Activated T-cell treated with anti-CD3 and anti-CD28 coated beads, Interleukin-2, amount 50 U/mL, for 4 hours (primary cell): ENCODE measurements at places on chromosomes 7 and 10. TPM values are rescaled to one million over a fixed set of nuclear protein-coding genes. Genes with fewer than 3 reads are reported as not detected.

Gene GSTO2
- total RNA-seq = 0.33 TPM

Gene GPR37
- total RNA-seq = not detected

DNA sequence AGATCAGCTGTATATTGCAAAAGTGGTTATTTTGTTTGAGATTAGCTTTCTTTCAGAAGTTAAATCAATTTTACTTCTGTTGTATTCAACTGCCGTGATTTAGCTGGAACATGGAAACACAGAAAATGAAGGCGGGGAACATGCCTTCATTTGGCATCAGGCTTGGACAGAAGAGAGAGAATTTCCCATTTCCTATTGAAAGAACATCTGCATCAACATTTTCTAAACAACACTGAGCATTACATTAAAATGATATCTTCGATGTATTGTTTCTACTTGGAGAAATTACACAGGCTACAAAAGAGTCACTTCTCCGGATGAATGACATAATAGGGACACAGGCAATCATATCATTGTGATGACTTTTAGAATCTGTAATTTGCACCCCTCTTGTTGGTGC is 46.6 kb upstream of the KLF6 start:
- no peak for DNase-seq

GRCh38 chr7:143487566-143487965 is 9.9 kb downstream of the TAS2R41 start:
- DNase-seq = no peak

DNA sequence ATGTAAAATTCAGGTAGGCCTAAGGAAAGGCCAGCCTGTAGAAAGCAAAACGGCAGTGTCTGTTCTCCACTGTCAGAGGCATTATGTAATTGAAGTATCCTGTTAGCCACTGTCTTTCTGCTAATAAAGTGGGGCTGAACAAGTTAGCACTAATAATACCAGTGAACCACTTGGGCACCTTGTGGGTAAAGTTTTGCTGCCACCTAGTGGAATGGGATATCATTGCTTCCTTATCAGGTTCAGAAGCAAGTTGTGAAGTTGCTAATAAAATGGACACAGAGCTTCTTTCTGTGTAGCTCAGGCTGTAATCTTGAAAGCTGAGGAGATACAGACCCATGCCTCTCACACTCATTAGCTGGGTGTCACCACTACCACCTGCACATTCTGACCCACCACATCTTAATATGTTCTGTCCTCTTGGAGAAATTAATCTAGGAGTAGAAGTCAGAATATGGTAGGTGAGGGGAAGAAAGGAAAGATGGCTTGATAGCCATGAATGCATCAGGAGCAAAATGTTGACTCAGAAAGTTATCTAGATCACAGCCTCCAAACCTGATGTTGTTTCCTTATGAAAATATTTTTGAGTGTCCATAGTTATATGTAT is 175.1 kb downstream of the SEPTIN7 start:
- peak; percentile 21 for DNase-seq

Gene LGI1
- not detected for total RNA-seq

Gene CDNF
- 1.0 TPM for total RNA-seq

Gene ARPC1B
- total RNA-seq = 240 TPM

GRCh38 chr7:30890226-30890625 is 21.4 kb upstream of the AQP1 start:
- DNase-seq = no peak

GRCh38 chr10:93894516-93895378 is 969 bp downstream of the SLC35G1 start:
- no peak for DNase-seq

DNA sequence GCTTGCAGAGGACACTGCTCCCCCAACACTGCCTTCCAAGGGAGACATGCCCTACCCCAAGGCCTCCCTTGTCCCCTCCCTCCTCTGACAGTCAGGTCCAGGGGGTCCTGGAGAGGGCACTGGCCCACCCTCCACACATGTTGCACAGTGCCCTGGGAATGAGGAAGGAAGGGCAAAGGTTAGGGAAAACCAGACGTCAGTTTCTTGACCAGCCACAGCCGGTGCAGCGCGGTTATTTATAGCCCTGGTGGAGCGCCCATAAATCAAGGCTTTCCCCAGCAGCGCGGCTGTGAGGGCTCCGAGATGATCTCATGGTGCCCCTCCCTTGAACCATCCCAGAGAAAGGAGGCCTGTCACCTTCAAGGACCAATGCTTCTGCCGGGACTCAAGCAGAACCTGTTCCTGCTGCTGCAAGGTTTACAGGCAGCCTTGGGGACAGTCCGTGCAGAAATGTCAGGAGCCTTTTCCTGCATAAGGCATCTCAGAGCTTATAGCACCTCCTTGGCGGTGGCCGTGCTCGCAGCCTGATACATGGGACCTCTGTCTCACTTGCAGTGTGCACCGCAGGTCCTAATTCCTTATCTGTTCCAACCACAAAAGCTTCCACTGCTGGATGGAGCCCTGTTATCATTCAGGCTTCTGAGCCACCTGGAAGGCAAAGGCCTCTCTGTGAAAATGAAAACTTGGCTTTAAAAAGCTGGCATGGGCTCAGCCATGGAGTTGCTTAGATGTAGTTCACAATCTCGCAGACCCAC is 127.3 kb downstream of the LHPP start:
- DNase-seq = no peak

Gene H2AZ2
- 133 TPM for total RNA-seq

- no peak for DNase-seq
These were observed 127.0 kb downstream of the INSYN2A start for GRCh38 chr10:127069436-127069835.

Gene CDH23
- 1.2 TPM for total RNA-seq

DNA sequence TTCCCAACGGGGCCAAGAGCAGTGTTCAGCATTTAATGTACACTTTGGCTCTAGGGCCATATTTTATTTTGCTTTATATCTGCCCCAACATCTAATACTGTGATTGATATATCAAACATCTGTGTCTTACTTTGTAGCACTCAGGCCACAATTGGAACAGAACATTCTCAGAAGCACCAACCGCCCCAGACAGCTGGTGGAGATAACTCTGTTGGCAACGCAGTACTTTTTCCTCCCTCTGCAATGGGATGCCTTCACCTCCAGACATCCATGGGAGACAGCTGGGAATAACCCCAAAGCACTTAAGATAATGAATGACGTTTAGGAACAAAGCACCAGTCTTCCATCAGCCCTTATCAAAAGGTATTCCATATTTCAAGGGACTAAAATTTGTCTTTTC is 57.4 kb downstream of the PIP4K2A start:
- no peak for DNase-seq

- DNase-seq = no peak
These were observed 2.4 kb downstream of the TRPV6 start for GRCh38 chr7:142883145-142883544.

DNA sequence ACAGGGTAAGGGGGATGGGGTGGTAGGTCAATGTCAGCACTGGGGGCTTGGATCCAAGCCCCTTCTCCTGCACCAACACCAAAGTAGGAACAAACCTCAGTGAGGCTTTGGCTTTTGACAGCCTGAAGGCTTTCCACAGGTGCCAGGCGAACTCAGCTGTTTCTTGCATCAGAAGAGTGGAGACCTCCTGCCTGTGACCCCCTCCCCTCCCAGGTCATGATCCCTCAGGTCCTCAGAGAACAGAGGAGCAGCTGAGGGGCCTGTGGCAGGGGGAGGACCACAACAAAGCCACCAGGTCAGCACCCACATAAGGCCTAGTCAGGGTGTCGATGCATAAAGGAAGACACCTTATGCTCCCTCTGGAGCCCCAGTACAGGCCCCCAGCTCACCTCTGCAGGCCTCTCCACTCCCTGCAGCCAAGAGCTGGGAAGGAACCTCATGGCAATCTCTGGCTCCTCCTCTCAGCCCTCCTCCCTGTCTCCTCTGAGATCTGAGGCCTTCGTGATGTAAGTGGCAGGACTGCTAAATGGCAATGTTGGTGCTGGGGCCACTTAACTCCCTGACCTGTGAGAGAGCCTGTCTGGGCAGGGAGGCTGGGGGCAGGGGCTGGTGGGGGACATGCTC is 19.1 kb upstream of the PRRT4 start:
- no peak for DNase-seq

Gene C10orf62
- total RNA-seq = not detected

Gene SAP25
- 7.6 TPM for total RNA-seq

GRCh38 chr10:43237631-43238446 is 29.0 kb downstream of the RASGEF1A start:
- DNase-seq = no peak

DNA sequence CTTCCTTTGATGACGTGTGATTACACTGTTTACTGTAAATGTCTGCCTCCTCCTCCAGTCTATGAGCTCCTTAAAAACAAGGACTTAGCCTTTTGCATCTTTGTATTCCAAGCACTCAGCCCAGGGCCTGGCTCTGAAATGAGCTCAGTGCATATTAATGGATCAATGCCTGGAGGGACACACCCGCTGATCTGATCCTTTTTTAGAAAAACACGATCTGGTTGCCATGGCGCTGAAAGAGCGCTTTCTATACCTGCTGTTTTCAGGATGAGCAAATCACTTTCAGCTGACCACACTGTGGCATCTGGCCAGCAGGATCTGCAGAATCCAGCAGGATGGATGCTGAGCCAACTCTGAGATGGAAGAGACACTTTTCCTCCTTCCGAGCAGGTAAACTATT is 37.8 kb upstream of the GARS1 start:
- DNase-seq = no peak

- DNase-seq = no peak
These were observed 90.8 kb downstream of the FOXL3 start for GRCh38 chr7:380711-381210.

DNA sequence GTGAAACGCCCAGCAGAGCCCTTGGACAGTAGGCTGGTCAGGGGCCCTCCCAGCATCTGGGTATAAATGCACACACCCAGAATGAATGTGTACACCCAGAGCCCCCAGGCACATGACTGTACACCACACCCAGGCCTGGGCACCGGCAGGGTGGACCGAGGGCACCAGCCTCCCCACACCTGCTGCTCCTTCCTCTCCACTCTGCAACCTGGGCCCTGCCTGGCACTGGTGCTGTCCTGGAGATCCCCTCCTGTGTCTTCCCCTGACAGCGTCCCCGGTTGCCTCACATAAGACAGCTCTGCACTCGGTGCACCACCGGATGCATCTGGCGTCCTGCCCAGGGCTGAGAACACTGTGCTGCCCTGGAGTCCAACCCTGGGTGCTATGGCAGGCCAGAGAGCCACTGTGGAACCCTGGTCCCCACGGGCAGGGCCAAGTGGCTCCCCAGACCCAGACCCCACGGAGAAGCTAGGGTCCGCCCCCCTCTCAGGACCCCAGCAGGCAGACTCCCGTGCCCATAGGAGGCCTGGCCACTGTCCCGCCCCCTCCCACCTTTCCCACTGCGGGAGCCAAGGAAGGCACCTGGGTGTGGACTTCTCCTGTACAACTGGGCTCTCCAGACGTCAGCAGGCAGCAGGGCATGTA is 6.6 kb downstream of the RASGEF1A start:
- DNase-seq = no peak

DNA sequence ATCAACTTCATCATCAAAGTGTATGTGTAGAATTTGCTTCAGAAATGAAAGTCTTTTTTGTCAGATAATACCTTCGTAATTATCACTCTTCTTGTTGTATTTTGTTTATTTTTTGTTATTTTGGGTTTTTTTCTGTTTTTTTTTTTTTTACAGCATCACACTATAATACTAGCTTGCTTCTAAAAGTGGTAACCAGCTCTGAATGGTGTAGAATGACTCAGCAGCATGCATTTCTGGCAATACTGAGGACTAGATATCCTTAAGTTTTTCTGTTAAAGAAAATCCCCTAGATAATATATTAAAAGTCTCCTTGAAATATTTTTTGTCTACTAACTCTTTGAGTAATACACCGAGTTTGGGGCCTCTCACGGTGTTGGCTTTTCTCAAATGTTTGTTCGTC is 109.1 kb downstream of the LMBR1 start:
- DNase-seq = no peak

Gene AOAH
- total RNA-seq = 9.6 TPM

Gene TMEM130
- total RNA-seq = not detected

DNA sequence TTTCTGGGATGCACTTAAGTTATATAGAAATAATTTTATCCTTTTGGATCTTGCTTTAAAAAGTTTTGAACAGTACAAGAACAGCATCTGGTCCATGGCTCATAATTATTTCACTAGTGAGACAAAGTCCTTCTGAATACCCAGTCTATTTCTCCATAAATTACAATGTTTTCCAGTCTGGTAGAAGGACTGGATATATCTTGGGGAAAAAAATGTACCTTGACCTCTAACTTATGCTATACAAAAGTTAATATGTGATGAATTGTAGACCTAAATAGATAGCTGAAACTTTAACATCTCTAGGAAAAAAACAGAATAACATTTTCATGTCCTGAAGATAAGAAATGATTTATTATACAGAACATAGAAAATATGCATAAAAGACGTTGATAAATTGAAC is 88.5 kb downstream of the PPP1R9A start:
- DNase-seq = no peak

Gene ODAD2
- 0.05 TPM for total RNA-seq

Gene ARHGEF5
- total RNA-seq = 8.4 TPM

Gene EVX1
- total RNA-seq = not detected

Gene EN2
- not detected for total RNA-seq

Gene PRLHR
- not detected for total RNA-seq

GRCh38 chr7:79770970-79771369 is 317.5 kb upstream of the MAGI2 start:
- no peak for DNase-seq

DNA sequence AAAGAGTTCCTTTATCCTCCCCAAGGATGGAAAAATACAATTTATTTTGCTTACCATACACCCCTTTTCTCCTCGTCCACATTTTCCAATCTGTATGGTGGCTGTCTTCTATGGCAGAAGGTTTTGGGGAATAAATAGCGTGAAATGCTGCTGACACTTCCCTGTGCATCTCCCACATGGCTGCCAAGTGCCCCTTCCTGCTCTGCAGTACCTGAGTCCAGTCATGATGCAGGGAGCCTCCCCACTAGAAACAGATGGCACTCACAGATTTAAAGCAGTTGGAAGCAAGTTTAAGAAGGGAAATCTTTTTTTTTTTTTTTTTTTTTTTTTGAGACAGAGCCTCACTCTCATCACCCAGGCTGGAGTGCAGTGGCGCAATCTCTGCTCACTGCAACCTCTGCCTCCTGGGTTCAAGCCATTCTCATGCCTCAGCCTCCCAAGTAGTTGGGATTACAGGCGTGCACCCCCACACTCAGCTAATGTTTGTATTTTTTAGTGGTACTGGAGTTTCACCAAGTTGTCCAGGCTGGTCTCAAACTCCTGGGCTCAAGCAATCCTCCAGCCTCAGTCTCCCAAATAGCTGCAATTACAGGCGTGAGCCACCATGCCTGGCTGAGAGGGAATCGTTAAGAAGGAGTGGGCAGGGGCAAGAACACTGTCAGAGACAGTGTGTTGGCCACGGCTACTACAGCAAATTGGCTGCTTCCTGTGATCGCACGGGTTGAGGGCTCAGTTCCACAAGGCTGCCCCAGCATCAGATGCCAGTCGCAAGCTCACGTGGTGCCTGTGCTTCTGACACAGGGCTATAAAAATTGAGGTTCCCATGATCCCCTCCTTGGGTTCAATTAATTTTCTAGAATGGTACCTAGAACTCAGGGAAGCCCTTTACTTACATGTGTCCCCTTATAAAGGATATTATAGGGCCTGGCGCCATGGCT is 5.3 kb upstream of the PILRA start:
- DNase-seq = no peak

GRCh38 chr7:48540746-48541145 is 369.5 kb downstream of the ABCA13 start:
- DNase-seq = no peak

Gene FAM180A
- total RNA-seq = not detected
